ENCODE measurements at places on chromosomes 16 and 17.

- DNase-seq = peak; percentile 95
Observed at GRCh38 chr16:46658925-46659324, 30.1 kb downstream of the VPS35 start.

DNA sequence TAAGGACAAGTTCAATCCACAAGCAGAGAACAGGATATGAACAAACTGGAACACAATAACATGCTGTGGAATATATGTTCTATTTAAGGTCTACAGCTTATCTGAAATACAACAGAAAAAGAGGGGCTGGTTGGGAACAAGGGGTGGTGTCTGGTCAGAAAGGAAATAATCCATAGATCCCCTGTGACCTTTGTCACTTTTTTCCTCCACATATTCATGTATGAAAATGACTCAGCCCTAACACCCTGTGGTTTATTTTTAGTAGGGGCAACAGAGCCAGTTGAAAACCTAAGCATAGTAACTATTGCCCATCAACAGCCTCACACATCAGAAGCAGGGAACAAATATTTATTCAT is 12.3 kb upstream of the SPAG9 start:
- DNase-seq = no peak

GRCh38 chr17:27578718-27579085 is 52.3 kb upstream of the LGALS9 start:
- no peak for DNase-seq

DNA sequence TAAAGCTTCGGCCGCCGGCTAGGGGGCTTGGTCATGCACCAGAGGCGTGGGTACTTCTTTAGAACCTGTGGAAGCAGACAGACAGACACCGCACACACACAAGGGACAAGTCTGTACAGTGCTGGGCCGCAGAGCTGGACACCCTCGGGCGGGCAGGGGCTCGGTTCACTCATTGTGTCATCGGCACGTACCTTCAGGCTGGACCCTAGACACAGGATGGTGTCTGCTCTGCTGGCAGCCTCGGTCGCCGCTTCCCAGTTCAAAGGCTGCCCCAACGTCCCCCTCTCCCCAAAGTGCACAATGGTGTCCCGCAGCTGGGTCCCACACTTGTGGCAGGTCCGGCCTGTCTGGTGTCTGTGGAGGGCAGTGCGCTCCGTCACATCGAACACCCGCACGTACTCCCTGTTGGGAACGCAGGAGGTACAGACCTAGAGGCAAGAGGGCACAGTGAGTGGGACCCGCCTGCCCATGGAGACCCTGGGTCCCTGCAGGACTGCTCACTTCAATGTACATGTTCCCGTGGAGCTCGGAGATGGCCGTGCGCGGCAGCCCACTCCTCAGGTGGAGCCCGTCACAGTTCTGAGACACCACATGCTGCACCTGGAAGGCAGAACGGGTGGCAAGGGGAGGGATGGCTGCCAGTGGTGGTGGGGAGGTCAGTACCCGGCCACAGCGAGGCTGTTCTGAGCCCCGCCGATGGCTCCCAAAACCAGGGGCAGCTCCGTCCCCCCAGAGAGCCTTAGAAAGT is 3.1 kb upstream of the PCYT2 start:
- DNase-seq = no peak
